ENCODE measurements at places on chromosomes 16 and 17. TPM values are rescaled to one million over a fixed set of nuclear protein-coding genes. Genes with fewer than 3 reads are reported as not detected.

Gene DOC2A
- total RNA-seq: not detected

Gene WNK4
- total RNA-seq: 0.10 TPM

Gene CAPNS2
- not detected for total RNA-seq

Gene CA5A
- total RNA-seq: under 0.01 TPM

Gene GPR142
- total RNA-seq: not detected

Measured in mononuclear cell (primary cell).